AG04450 (cell line): ENCODE measurements at places on chromosomes 1 and 21.
A peak's percentile ranks its signal among the peaks of the same experiment; 100 is the strongest.

GRCh38 chr1:78318011-78318410, 172.8 kb upstream of the PTGFR start:
- no peak for DNase-seq

DNA sequence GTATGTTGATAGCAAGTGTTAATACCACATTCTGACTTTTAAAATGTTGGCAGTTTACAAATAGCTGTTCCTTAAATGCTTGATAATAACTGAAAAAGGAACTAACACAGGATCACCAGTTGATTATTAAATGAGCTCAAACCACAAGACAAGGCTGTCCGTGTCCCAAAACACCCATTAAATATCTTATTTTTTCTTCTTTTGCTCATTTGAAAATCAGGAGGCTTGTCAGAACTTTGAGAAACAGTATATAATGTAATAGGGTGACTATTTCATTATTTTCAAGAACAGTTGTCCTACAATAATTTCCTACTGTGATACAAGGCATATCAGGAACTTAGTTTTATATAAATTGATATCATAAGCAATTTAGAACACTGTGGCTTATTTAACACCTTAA, 2.7 kb downstream of the CDKN2C start:
- DNase-seq, result no peak

DNA sequence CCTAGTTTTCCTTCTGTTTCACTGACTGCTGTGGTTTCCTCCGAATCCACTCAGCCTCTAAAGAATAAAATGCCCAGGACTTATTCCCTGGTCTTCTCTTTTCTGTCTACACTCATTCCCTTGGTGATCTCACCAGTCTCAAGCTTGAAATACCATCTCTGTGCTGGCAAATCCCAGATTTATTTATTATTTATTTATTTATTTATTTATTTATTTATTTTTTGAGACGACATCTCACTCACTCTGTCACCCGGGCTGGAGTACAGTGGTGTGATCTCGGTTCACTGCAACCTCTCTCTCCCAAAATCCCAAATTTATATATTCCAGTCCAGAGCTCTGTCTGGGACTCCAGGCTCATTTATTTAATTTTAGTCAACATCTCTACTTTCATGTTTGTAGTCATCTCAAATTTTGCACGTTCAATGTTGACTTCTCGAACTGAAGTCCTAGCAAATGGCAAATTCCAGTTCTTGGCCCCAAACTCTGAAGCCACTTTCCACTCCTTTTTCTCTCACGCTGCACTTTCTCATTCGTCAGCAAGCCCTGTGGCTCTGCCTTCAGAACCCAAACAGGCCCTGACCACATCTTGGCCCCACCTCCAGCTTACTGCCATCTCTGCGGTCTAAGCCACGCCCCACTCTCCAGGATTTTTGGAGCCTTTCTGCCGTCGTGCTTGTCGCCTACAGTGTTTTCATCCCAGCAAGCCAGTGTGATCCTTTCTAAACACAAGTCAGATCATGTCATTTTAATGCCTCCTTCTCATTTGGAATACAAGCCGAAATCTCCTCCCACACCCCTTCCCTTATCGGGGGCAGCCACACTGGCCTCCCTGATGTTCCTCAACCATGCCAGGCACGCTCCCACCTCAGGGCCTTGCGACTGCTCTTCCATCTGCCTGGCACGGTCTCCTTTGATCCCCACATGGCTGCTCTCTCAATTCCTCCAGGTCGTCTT, 14.2 kb upstream of the TENT5B start:
- no peak for DNase-seq

- DNase-seq, result no peak
Observed at GRCh38 chr1:170305777-170306512, 160.2 kb downstream of the NTMT2 start.

- DNase-seq, result no peak
Observed at GRCh38 chr1:36737767-36738166, 255.1 kb upstream of the CSF3R start.

GRCh38 chr1:20485527-20486456, at the start of gene CAMK2N1:
TSS of gene CAMK2N1 (minus strand) at chr1:20486210. CDS start at chr1:20485379, 831 bp downstream.
- no peak for DNase-seq

GRCh38 chr1:202810615-202811295, at the start of gene PCAT6:
TSS of gene PCAT6 (plus strand) at chr1:202810954.
- peak; percentile 87 for DNase-seq

DNA sequence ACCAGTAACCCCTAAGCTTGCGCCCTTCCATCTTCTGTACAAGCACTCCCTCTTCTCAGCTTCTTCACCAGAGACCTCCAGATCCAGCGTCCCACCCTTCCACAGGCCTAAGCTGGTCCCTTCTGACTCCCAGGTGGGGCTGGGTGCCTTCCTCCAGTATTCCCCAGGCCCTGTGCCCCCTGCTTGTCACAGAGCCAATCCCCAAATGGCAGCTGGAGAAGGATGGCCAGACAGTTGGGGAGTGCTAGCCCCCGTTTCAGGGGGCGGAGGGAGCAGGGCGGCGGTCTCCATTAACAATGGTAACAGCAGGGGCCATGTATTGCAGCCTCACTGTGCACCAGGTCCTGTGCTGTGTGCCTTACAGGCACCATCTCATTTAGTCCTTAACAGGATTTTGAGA, 85.7 kb downstream of the KCNN3 start:
- no peak for DNase-seq

- DNase-seq, result peak; percentile 13
Observed at GRCh38 chr1:243882276-243882675, 32.2 kb upstream of the AKT3 start.

GRCh38 chr1:154598871-154599635, 8.9 kb downstream of the ADAR start:
- no peak for DNase-seq

DNA sequence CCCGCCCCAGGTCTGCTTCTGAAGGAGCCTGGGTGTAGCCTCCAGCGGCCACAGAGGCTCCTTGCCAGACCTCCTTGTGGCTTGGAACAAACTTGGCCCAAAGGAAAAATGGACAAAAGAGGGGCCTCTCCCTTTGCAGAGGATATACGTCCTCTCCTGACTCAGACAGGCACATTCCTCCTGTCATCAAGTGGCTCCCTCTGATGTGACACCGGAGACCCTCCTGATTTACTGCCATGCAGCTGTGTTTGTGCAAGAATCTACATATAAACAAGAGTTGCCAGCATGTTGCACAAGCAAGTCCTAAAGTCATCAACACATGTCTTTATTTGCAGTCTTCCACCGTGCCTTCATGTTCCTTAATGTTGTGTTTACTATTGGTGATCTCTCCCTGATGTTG, 54.1 kb upstream of the F3 start:
- no peak for DNase-seq

- DNase-seq, result no peak
Observed at GRCh38 chr1:92410706-92411105, 76.0 kb downstream of the GFI1 start.

- no peak for DNase-seq
Observed at GRCh38 chr1:79785561-79785960, 779.0 kb upstream of the ADGRL4 start.

GRCh38 chr1:98336472-98337083, 324.9 kb upstream of the SNX7 start:
- DNase-seq, result no peak

GRCh38 chr1:53783056-53783455, 44.1 kb upstream of the GLIS1 start:
- DNase-seq, result no peak

DNA sequence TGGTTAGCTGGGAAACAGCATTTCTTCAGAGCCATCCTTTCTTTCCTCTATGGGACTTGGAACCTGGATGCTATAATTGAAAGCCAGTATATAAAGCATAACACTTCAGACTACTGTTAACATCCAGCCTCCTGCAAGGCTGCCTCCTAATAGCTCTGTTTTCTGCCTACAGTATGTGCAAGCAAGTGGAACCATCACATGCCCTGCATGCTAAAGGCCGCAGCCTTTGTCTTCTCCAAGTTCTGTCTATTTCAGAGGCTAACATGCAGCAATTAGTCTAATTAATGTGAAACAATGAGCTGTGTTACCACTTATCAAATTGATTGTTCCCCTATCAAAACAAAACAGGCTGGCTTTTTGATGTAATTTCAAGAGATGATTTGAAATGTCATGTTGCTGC, 82.7 kb upstream of the ESRRG start:
- DNase-seq, result no peak

GRCh38 chr1:55506740-55507577, 291.8 kb upstream of the USP24 start:
- DNase-seq, result no peak

DNA sequence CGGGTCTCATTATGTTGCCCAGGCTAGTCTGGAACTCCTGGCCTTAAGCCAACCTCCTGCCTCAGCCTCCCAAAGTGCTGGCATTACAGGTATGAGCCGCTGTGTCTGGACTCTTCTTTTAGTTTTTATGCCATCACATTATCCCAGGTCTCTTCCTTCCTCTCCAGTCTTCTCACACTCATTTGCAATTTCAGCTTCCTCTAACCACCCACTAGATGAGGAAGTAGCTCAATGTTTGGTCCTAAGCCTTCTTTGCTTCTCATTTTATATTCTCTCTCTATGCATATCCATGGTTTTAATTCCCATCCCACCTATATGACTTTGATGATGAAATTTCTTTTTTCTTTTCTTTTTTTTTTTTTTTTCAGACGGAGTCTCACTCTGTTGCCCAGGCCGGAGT, 3.1 kb upstream of the ZBTB8A start:
- no peak for DNase-seq

GRCh38 chr1:204162494-204163074, 3.6 kb downstream of the REN start:
- DNase-seq, result no peak

DNA sequence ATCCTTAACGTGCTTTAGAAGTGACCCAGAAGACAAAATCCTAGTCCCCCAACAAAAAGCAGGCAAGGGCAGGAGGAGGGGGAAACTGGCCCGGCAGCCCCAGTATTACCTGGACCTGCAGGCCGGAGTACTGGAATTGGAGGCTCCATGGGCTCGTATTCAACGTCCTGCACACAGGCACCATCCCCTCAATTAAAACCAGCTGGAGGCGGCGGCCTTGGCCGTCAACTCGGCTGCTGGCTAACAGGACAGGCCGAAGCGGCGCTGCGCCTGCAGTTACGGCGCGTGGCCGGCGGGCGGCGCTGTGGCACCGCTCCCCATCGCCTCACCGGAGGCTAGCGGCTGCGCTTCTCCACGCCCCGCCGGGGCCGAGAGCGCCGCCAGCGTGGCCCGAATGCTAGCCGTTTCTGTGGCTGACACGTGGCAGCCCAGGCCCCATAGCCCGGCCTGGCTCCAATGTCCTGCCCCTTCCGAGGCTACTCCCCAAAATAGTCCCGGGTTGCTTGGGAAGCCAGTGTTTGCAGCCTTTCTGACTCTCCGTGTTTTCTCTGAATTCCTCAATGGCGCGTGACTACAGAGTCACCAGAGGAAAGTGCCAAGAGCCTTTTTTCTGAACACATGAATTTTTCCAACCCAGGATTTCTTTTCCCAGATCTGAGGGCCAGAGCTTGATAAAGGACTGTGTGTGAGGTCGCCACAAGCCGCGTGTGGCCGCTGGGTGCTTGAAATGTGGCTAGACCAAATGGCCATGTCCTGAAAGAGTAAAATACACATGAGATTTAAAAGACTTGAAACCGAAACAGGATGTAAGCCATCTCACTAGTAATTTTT, 82.5 kb downstream of the HHIPL2 start:
- peak; percentile 82 for DNase-seq
